Stimulated activated CD8-positive, alpha-beta memory T cell treated with anti-CD3 and anti-CD28 coated beads, Interleukin-15, amount 100 ng/mL, for 48 hours (primary cell): ENCODE measurements at places on chromosomes 1 and 21.
A peak's percentile ranks its signal among the peaks of the same experiment; 100 is the strongest.

GRCh38 chr1:26375081-26375480, 2.5 kb upstream of the ZNF683 start:
- no peak for DNase-seq

GRCh38 chr1:204151552-204152309, at the start of gene ETNK2:
TSS of gene ETNK2 (minus strand) at chr1:204152044. CDS start at chr1:204151852, 192 bp downstream.
- DNase-seq, result peak; percentile 37

- no peak for DNase-seq
Measured at GRCh38 chr1:9890224-9890731, 19.8 kb downstream of the CTNNBIP1 start.

DNA sequence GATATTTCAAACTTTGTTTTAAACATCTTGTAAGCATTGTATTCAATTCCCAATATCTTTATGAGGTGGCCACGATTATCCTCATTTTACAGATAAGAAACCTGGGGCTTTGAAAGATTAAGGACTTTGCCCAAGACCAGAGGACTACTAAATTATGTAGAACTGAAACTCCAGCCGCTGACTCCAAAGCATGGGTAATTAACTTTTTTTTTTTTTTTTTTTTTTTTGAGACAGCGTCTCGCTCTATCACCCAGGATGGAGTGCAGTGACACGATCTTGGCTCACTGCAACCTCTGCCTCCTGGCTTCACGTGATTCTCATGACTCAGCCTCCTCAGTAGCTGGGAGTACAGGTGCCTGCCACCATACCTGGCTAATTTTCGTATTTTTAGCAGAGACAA, 68.7 kb downstream of the ALG14 start:
- DNase-seq, result no peak

GRCh38 chr1:175179837-175180590, 12.6 kb downstream of the KIAA0040 start:
- DNase-seq, result no peak

DNA sequence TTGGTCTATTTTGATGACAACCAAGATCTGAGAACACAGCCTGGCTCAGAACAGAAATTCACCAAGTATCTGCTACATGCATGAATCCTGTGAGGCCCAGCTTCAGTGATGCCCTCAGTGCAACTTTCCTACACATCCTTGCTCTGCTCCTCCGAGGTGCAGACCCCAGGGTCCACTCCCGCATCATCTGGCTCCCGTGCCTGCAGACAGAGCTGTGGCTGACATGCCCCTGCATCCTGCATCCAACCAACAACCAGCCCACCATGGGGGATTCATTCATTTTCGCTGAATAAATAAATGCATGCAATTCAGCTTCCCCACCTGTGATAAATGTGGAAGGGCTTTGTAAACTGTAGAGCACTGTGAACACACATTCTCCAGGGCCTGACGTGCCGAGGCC, 112.3 kb downstream of the GLIS1 start:
- no peak for DNase-seq

- DNase-seq, result no peak
Measured at GRCh38 chr1:187641463-187641862, 812.7 kb downstream of the PLA2G4A start.

GRCh38 chr1:47578721-47579419, 141.0 kb downstream of the FOXD2 start:
- no peak for DNase-seq
